ENCODE measurements at places on chromosomes 12 and 14.

GRCh38 chr12:90965204-90965603 is 10.2 kb upstream of the CCER1 start:
- no peak for DNase-seq

- DNase-seq, result no peak
Observed at GRCh38 chr14:39472078-39472477, 39.8 kb upstream of the FBXO33 start.

DNA sequence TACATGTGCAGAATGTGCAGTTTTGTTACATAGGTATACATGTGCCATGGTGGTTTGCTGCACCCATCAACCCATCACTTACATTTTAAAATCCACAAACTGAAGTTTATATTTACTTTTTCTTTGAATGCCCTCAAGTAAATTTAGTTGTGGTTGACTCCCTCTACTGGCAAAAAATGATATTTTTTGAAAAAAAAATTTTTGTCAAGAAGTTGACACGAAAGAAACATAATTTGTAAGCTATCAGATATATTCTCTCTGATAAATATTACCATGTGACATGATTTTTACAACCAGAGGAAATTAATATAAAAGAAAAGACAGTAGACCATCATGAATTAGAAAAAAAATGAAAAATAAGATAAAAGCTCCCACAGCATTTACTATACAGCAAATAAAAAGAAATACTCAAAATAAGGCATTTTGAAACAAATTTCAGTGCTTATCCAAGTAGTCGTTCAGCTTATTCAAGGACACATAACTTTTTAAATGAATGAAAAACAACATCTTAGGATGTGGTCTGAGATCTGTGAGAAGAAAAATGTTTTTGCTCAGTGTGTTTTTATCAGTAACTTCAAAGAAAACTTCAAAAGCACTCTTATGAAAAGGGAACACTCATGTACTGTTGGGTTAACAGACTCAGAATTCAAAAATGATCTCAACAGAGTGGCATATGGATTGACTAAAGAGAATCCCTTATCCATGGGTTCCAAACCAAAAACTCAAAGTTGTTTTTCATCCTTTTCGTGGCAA is 30.0 kb upstream of the GRIP1 start:
- DNase-seq, result peak; percentile 26

GRCh38 chr12:12503384-12504078 is 59.1 kb downstream of the DUSP16 start:
- no peak for DNase-seq

- DNase-seq, result no peak
Observed at GRCh38 chr14:95569440-95569839, 34.6 kb downstream of the GLRX5 start.

GRCh38 chr12:125049093-125049458 is 16.2 kb upstream of the AACS start:
- no peak for DNase-seq

DNA sequence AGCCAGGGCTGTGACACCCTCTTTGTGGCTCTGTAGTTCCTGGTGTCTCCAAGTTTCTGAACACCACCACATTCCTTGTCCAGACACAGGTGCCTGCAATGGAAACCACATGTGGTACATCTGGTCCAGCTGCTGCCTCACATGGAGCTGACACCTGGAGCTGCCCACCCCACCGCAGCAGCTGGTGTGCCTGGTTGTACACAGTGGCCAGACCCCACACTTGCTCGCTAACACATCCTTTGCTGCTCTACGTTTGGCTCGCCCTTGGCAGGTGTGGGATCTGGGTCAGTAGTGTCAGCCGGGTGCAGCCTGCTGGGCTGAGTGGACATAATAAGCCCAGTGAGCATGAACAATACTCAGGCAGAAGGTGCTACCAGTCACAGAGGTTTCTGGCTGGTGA is 198.9 kb downstream of the ADGRD1 start:
- DNase-seq, result no peak

DNA sequence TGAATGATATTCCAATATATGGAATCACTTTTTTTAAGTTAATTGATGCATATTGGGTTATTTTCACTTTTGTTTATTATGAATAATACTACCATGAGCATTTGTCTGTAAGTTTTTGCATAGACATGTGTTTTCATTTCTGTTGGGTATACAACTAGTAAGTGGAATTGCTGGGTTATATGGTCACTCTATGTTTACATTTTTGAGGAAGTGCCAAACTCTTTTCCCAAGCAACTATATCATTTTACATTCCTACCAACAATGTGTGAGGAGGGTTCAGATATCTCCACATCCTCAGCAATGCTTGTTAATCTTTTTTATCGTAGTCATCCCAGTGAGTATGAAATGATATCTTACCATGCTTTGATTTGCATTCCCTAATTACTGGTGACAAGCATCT is 64.0 kb downstream of the MON2 start:
- no peak for DNase-seq

DNA sequence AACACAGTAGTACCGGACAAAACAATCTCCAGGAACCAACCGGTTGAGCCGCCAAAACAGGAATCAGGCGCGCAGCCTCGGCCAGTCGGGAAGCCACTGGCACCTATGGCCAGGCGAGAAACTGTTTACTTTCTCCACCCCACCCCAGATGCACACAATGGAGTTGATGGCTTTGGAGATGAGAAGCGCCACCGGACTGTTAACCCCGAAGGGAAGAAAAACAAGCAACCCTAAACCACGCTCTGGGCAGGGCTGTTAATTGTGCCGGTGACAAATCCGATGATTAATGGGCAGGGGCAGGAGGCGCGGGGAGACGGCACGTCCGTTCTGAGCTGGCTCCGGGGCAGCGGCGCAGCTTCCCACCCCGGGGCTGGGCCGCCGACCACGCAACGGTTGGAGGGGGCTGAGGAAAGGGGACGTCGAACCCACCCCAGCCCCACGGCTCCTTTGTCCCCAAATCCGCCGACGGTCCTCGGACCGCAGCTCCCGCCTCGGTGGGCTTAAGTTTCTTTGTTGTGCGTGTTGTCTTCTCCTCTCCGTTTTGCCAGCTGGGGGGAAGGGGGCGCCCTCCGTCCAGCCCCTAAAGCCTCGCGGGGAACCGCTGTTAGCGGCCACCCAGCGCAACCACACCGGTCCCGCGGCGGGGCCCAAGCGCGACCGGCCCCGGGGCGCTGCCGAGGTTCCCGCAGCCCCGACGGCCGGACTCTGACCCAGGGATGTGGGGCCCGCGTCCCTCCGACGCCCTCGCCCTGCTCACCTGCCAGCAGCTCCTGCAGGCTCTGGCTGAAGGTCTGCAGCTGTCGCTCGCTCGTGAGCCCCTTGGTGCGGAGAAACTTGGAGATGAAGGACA is 790 bp downstream of the BTG1 start:
- peak; percentile 75 for DNase-seq

DNA sequence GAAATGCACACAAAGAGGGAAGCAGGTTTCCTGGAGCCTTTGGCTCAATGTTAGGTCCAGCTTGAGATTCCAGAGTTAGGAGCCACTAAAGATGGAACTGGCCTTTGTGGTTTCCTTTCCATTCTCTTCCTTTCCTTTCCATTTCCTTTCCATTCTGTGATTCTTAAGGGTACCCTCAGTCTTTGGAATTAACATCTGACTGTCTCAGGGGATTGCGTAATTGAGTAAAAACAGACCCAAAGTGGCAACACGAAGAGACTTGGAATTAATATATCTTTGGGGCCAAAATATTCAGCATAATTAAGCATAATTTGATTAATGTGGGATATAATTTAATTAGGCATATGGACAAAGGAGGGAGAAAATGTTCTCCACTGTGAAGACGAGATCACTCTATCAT is 205.6 kb downstream of the CRADD start:
- DNase-seq, result no peak

- no peak for DNase-seq
Observed at GRCh38 chr12:1886396-1887008, 31.9 kb downstream of the CACNA2D4 start.

- DNase-seq, result no peak
Observed at GRCh38 chr14:69504775-69505174, 20.2 kb downstream of the PLEKHD1 start.

DNA sequence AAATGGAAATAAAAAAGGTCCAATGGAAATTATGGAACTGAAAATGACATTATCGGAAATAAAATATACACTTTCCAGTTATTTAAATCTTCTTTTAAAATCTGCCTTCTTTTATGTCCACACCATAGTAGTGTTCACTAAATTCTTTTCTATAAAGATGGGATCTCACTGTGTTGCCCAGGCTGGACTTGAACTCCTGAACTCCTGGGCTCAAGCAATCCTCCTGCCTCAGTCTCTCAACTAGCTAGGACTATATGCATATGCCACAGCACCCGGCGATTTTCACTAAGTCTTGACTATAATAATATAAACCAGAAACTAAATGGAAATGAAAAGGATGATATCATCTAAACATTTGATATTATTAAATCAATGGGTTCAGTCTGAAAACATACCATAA is 188.4 kb downstream of the MED13L start:
- DNase-seq, result no peak

- no peak for DNase-seq
Observed at GRCh38 chr12:88328090-88328489, 186.0 kb downstream of the TMTC3 start.

DNA sequence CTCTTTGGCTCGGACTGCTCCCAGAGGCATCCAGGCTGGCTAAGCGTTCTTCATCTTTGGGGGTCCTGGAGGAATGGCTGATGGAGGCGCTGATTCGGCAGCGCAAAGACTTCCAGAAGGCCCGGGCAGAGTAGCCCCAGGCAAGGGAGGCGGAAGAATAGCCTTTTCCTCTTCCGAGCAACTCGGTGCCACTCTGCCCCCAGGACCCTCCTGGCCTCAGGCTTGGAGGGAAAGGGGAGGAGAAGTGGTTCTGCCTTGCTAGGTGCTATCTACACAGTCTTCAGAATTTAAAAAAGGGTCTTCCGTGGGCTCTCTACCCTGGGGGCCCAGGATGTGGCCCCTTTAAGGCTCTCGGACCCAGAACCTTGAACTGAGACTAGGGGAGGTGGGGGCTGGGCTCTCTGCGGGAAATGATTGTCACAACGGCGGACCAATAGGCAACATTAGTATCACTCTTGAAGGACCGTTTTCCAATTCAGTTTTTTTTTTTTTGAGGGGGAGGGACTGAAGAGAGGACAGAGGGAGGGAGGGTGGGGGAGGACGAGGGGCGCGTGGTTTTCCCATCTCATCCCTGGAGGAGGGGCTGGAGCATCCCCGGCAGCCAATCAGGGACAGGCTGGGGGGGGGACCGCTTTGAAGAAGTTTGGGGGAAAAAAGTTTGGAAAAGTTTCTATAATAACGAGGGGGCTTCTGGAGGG is at the start of gene NFATC4:
Gene NFATC4 (plus strand): TSS at position 671 of the 698 bp plus-strand sequence. CDS start 157 bp downstream, outside the sequence.
- peak; percentile 92 for DNase-seq

GRCh38 chr14:67557118-67557517 is 24.0 kb downstream of the PLEKHH1 start:
- DNase-seq, result peak; percentile 63

DNA sequence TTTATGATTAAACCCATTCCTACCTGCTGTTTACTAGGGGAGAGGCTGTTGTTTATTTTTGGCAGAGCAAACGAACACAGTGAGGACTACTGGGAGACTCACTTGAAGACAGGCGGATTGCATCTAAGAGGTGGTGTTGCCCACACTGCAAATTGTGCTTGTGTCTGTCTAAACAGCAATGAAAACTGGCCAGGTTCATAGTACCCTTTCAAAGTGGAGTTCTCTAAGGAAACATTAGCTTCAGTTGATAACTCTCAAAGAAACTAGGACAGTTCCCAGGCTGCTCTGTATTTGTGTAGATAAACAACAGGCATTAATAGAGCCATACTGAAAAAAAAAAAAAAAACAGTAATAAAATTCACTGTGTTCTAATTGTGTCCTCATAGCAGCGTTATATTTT is 466.0 kb upstream of the RGS6 start:
- DNase-seq, result no peak

DNA sequence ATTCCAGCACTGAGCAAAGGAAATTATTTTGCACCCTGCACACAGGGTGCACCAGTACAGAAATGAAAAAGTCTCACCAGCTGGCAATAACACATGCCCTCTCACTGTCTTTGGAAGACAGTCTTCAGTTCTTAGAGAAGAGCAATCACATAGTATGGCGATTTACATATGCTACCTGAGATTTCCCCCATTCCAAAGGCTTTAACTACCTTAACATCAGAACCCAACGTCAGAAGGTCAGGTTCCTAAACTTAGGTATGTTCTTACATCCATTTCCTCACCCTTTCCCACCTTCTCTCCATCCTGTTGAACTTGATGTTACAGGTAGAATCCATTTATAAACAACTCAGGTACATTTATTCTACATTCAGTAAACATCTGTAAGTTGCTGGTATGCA is 167.8 kb downstream of the PAWR start:
- DNase-seq, result no peak

GRCh38 chr12:133010657-133011297 is 24.6 kb downstream of the ZNF26 start:
- DNase-seq, result no peak

- DNase-seq, result peak; percentile 73
Observed at GRCh38 chr12:111428728-111429175, 23.0 kb downstream of the SH2B3 start.

- DNase-seq, result no peak
Observed at GRCh38 chr12:108378926-108379325, 39.8 kb upstream of the CMKLR1 start.

DNA sequence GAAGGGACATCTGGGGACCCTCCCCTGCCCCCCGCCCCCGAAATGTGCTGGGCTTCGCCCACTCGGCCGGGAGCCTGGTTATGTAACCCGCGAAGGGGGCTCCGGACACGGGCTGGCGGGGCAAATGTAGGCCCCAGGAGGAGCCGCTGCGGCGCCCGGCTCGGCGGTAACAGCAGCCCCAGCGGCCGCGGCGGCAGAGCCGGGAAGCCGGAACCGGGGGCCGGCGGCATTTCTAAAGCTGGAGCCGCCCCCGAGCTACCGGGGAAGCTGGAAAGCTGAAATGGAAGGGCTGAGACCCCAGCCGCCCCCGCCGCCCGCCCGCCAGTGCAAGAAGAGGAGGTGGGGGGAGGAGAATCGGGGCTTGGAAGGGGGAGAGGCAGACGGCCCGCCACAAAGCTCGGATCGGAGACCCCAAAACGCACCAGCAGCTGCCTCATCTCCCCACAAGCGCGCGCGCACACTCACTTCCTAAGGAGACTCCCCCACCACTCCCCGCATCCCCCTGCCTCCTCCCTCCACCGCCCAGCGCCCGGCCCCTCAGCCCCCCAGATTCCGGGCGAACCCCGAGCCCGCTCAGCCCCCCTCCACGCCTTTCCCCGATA is 1.5 kb downstream of the KDM2B start:
- peak; percentile 33 for DNase-seq

DNA sequence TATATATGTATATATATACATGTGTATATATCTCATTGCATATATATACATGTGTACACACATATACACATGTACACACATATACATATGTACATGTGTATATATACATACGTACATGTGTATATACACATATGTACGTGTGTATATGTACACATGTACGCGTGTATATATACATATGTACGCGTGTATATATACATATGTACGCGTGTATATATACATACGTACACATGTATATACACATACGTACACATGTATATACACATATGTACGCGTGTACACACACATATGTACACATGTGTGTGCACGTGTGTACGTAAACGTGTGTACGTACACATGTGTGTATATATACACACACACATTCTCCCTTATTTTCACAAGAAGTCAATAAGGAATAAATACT is 141.6 kb upstream of the TMCC3 start:
- DNase-seq, result no peak

- DNase-seq, result no peak
Observed at GRCh38 chr12:66189486-66189843, 451 bp downstream of the IRAK3 start.

- no peak for DNase-seq
Observed at GRCh38 chr12:113899561-113900471, 66.3 kb downstream of the RBM19 start.

GRCh38 chr12:39464976-39465695 is 22.2 kb upstream of the KIF21A start:
- DNase-seq, result no peak

GRCh38 chr12:92929983-92930382 is 888 bp upstream of the EEA1 start:
- DNase-seq, result peak; percentile 34

All from dermis blood vessel endothelial cell (primary cell).